ENCODE measurements at places on chromosomes 2 and 18.

DNA sequence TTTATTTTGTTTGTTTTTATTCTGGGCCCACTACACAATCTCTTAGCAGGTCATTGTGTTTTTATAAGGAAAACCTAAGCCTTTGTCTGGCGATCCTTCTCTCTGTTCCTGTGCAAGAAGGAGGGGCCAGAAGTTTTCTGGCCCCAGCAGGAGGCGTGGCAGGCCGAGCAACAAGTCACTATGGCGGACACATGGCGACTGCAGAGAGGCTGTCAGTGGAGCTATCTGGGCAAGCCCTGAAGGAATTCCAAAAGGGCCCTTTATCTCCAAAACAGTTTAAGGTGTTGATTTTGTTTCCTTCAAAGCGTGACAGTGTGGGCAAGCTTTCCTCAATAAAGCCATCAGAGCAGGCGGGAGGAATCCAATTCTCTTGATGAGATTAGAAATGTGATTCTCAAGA, 118.8 kb upstream of the CTAGE1 start:
- DNase-seq: no peak

DNA sequence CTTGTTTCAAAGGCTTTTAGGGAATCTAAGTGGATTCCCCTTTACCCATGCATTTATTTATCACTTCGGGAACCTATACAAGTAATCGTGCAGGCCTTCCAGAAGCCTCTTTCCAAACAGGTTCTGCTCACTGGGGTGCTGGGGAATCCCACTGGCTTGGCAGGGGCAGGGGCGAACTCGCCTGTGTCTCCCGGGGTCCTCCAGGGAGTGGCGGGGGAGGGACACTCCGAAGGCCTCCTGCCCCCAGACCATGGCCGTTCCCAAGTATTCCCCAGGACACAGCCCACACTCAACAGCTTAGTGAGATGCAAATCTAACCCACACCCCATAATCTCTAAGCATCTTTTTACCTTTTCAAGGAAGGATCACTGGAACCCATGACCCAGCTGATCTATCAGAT, 6.5 kb downstream of the DNMT3A start:
- DNase-seq: no peak

DNA sequence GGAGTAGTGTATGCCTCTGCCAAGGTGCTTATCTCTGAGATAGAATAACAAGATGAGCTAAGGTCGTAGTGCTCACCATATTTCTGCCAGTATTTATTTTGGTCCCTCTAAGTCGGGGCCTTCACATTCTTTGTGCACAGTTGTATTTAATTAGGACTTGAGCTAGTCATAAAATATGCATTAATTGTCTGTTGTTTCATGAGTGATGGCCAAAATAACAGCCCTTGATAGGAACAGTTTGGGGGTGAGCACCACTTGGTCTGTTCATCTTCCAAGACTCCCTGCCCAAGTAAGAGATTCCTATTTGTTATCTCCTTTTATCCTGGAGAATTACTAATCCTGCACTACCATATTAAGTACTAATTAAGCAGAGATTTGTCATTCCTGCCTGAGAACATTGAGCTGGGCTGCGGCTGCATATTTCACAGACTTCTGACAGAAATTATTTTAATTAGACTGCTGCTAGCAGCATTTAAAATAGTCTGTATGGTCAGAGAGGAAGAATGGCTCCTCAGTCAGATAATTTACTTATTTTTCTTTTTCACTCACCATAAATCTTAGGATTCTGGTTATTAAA, 435.1 kb downstream of the MTX2 start:
- DNase-seq: no peak

GRCh38 chr18:12391487-12392165, 14.6 kb upstream of the AFG3L2 start:
- DNase-seq: peak; percentile 57

GRCh38 chr2:86352727-86353221, 15.3 kb upstream of the REEP1 start:
- DNase-seq: no peak

DNA sequence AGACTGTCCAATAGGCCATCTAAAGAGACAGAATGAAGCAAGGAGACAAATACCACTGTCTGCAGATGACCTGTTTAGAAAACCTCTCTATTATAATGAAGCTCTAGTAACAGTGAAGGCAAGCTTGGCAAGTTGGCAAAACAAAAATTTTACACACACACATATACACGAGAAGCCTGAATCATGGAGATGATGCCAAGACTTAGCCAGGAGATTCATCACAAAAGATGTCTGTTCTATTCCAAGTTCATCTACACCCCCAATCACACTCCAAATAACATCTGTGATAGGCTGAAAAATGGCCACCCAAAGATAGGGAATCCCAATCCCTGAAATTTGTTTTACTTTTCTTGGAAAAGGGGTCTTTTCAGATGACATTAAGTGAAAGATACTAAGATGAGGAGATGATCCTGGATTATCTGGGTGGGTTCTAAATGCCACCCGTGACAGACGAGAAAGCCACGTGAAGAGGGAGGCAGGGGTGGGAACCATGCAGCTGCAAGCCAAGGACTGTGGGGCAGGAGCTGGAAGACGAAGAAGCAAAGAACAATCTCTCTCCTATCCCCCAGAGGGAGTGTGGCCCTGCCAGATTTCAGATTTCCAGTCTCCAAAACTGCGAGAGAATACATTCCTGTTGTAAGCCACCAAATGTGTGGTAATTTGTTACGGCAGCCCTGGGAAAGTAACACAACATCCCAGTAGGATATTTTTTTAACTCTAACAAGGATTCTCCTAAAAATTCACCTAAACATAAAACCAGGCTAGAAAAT, 20.0 kb downstream of the HDLBP start:
- no peak for DNase-seq

GRCh38 chr2:72109904-72110303, 37.8 kb downstream of the CYP26B1 start:
- no peak for DNase-seq

GRCh38 chr2:74856004-74856578, 22.2 kb downstream of the HK2 start:
- no peak for DNase-seq

GRCh38 chr2:37344453-37345361, at the start of gene QPCT:
Gene QPCT (plus strand): TSS chr2:37344630. CDS start chr2:37344732, 102 bp downstream.
- peak; percentile 57 for DNase-seq

- DNase-seq: no peak
These were observed 12.8 kb downstream of the SPEG start for GRCh38 chr2:219447242-219448098.

DNA sequence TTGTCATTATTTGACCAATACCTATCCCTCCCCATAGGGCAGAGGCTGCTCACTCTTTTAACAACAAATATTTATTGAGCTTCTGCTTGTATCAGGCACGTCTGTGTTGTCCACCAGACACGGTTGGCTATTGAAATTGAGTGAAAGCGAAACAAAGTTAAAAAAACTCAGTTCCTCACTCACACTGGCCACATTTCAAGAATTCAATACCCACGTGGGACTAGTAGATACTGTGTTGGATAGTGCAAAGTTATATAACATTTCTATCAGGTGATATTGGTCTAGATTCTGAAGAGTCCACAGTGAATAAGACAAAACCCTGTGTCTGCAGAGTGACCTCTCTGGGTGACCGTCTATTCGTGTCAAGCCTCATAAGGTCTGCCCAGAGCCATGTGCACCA, 43.9 kb upstream of the GALR1 start:
- DNase-seq: no peak

GRCh38 chr18:8561123-8561910, 47.9 kb upstream of the RAB12 start:
- DNase-seq: no peak

DNA sequence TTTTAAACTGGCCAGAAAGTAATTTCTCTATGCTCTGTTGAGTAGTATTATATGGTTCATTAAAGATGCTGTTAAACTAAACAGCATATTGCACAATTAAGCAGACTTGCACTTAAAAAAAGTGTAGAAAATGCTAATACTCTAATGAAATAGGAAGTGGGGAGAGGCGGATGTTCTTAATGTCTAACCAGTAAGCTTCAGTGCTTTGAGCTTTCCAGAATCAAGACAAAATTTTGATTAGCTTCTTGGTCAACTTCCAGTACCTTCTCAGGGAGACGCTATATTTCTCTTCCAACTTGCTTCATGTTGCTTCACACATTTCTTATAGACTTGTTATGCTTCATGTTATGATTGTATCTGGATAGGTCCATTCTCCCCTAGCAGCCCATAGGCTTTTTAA, 89.1 kb downstream of the MAP2 start:
- no peak for DNase-seq

GRCh38 chr2:191220671-191221070, 24.5 kb upstream of the MYO1B start:
- no peak for DNase-seq

- no peak for DNase-seq
These were observed 78.8 kb upstream of the ITGB6 start for GRCh38 chr2:160278879-160279177.

- DNase-seq: no peak
These were observed 12.5 kb upstream of the CHAC2 start for GRCh38 chr2:53755121-53755520.

DNA sequence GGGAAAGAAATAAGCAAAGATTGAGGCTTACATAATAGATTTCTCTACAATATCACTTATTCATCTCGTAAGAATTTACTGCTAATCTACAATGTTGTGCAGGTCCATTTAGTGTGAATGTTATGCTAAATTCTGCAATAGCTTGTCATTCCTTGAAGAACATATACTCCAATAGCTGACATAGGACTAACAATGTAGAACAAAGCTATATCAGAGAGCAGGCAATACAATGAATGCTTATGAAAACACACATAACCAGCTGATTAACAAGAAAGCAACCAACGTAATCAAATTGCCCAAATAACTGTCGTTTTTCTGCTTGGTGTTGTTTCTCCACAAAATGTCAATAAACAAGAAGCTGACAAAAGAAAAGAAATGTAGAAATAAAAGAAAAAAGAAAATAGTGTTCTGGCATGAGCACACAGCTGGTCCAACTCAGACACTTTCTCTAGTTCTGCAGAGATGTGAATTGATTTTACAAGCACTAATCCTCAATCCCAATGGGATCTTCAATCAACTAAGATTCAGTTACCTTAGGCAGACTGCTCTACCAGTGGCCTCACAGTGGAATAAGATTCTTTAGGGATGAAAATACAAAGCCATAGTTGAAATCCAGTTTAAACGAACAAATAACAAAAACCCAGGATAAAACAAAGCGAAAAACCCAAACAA, 1024.7 kb upstream of the PIK3C3 start:
- DNase-seq: no peak

DNA sequence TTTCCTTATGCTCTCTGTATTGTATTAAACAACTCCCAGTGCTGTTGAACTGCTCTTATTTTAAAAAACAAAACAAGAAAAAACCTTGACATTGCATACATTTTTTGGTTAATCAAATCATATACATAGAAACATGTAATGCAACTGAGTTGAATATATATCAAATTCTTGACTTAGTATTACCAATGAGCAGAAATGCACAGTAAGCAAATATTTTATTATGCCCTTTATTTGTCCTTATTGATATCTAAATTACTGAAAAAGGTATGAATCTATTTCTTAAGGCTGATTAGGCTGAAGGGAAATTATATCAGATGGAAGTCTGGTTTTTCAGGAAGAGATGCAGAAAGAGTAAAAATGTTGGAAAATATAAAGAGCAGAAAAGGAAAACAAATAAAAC, 6.9 kb upstream of the KDM3A start:
- no peak for DNase-seq

DNA sequence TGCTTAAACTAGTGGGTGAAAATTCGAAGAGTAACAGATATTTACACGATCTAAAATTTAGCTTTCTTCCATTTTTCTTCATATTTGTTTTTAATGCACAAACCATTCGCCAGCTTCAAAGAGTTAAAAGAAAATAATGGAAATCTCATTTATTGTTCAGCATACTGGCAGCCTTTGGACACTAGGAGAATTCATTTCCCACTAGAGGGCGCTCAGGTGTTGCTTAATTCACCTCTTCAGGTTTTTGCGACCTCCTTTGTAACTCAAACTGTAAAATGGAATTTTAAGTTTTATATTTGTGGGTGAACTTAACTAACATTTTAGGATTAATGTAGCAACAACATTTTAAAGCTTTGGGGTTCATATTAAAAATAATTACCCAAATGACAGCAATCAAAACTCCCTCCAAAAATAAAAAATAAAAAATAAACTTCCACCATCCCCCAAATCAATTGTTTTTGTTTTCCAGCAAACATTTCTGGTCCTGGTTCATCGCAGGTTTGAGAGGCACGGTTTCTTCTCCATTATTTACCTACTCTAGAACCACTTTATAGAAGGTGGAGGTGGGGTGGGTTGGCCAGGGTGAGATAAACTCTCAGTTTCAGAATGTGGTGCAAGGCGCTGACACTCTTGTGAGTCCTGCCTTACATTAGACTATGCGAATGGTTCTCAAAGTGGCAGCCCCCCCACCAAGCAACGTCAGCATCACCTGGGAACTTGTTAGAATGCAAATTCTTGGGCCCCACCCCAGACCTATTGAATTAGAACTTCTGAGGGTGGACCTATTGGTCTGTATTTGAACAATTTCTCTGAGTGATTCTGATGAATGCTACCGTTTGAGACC, 24.7 kb upstream of the PNPT1 start:
- DNase-seq: peak; percentile 15

GRCh38 chr2:8268172-8268783, 413.6 kb upstream of the ID2 start:
- DNase-seq: no peak

- DNase-seq: no peak
These were observed 37.4 kb downstream of the RTN4 start for GRCh38 chr2:55012672-55013484.

GRCh38 chr2:147843391-147843863, 1.4 kb upstream of the ACVR2A start:
- DNase-seq: no peak

DNA sequence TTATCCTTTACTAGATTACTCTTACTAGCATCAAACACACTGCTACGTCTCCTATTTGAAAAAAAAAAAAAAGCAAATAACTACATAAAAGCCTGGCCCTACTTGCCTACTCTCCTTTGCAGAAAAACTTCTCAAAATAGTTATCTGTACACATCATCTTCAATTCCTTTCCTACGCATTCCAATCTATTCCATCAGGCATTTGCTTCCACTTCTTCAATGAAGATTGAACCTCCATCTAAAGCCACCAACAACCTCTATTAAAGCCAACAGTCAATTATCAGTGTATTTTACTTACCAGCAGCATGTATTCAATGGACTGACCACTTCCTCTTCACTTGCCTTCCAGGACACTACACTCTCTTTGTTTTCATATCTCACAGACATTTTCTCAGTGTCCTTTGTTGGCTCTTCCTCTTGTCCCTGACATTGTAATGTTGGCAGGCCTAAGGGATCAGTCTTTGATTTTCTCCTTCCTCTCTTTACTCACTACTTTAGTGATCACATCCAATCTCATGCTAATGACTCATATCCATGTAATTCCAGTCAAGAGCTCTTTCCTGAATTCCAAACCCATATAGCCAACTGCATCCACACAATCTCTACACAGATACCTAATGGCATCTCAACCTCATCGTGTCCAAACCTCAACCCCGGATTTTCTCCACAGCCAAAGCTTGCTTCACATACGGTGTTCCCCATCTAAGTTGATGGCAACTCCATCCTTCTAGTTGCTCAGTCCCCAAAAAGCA, 131.3 kb downstream of the CCDC148 start:
- DNase-seq: no peak

- no peak for DNase-seq
These were observed 53.5 kb downstream of the RASGRP3 start for GRCh38 chr2:33529771-33530481.

GRCh38 chr2:124911560-124911959, 886.5 kb downstream of the CNTNAP5 start:
- DNase-seq: no peak
